ENCODE measurements at places on chromosomes 1 and 21. TPM values are rescaled to one million over a fixed set of nuclear protein-coding genes. Genes with fewer than 3 reads are reported as not detected.

The P3R3URF gene
- not detected for total RNA-seq

The TLR5 gene
- 0.44 TPM for total RNA-seq

The TMOD4 gene
- 2.2 TPM for total RNA-seq

The KCNJ9 gene
- not detected for total RNA-seq

The PAPPA2 gene
- 0.03 TPM for total RNA-seq

The FAM3B gene
- not detected for total RNA-seq

The CD1E gene
- not detected for total RNA-seq

The KPRP gene
- not detected for total RNA-seq

The RHEX gene
- not detected for total RNA-seq

The UBXN10 gene
- total RNA-seq: 0.21 TPM

The LAMC1 gene
- not detected for total RNA-seq

The AKR7A3 gene
- total RNA-seq: 0.61 TPM

The CFAP141 gene
- total RNA-seq: not detected

The OR2T29 gene
- total RNA-seq: not detected

The FAM151A gene
- not detected for total RNA-seq

The DCST1 gene
- not detected for total RNA-seq

The CNR2 gene
- 3.7 TPM for total RNA-seq

The TDRD10 gene
- total RNA-seq: not detected

The AADACL3 gene
- not detected for total RNA-seq

The VCAM1 gene
- total RNA-seq: 0.08 TPM

The B4GALT2 gene
- total RNA-seq: 20.1 TPM

The TMEM240 gene
- 1.1 TPM for total RNA-seq

The CNIH4 gene
- 41.3 TPM for total RNA-seq

The TCHHL1 gene
- total RNA-seq: not detected

The COL8A2 gene
- 0.08 TPM for total RNA-seq

The CASQ1 gene
- not detected for total RNA-seq

The CASZ1 gene
- total RNA-seq: 10.2 TPM

The CADM3 gene
- total RNA-seq: not detected

The NUAK2 gene
- 1.6 TPM for total RNA-seq

The SLC1A7 gene
- not detected for total RNA-seq

The ZMPSTE24 gene
- total RNA-seq: 29.8 TPM

The TFF2 gene
- not detected for total RNA-seq

The CD52 gene
- 1,112 TPM for total RNA-seq

The FAM72B gene
- total RNA-seq: 28.7 TPM

The PRKAA2 gene
- total RNA-seq: not detected

Measured in activated CD8-positive, alpha-beta T cell treated with anti-CD3 and anti-CD28 coated beads, Interleukin-2, amount 10 ng/mL, durations not matched to agents 7 days and 5 days (primary cell).